Stimulated activated CD8-positive, alpha-beta memory T cell treated with anti-CD3 and anti-CD28 coated beads, Interleukin-4, amount 100 ng/mL, for 24 hours (primary cell): ENCODE measurements at places on chromosomes 4 and X.

DNA sequence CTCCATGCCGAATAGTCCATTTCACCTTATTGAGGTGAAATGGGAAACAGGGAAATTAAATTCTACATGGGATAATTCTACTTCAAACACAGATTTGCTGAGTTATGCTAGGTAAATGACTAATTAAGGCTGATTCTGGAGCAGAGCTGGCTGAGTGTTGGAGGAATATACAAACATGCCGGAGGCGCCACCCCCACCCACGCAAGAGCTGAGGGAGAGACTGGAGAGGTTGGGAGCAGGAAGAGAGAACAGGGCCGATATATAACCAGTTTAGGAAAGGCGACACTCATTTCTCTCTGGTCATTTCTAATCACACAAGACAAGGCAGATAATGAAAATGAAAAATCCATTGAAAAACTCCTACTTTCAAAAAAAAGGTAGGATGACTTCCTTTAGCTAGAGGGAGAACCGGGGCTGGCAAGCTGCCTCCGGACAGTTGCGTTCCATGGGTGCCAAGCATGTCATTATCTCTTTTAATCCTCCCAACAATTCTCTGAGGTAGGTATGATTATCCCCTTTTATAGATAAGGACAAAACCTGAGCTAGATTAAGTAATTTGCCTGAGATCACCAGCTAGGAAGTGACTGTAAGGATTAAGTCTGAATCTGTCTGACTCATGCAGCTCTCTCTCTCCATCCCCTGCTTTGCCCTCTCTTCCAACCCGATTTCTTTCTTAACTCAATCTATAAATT is 27.6 kb upstream of the CFAP299 start:
- DNase-seq: no peak

- no peak for DNase-seq
Observed at GRCh38 chr4:108972613-108973283, 209.9 kb upstream of the ETNPPL start.

GRCh38 chrX:53732797-53733196 is 46.3 kb upstream of the HUWE1 start:
- no peak for DNase-seq

GRCh38 chr4:114323841-114324240 is 274.8 kb upstream of the UGT8 start:
- no peak for DNase-seq

- no peak for DNase-seq
Observed at GRCh38 chrX:20711366-20711765, 444.7 kb upstream of the RPS6KA3 start.

DNA sequence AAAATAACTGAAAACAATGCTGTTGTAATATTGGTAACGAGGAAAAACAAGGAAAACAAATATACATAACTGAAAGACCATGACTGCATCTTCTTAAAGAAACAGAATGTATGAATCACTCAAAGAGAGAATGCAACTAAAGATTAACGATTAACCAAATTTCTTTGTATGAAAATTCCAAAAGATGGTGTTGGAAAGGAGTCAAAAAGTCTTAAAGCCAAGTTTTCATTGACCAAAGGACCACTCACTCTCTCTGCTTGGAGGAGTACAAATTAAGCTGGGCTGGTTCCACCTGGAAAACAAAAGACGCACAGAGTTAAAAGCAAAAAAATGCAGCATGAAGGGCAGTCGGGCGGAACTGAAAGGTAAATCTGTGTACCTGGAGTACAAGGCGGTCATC is 1.8 kb downstream of the DCAF12L1 start:
- no peak for DNase-seq

- no peak for DNase-seq
Observed at GRCh38 chr4:138668309-138668708, 347.3 kb upstream of the NOCT start.

GRCh38 chr4:153024466-153024865 is 88.3 kb downstream of the FHDC1 start:
- no peak for DNase-seq

GRCh38 chr4:165383591-165384073 is 4.8 kb downstream of the CPE start:
- no peak for DNase-seq

DNA sequence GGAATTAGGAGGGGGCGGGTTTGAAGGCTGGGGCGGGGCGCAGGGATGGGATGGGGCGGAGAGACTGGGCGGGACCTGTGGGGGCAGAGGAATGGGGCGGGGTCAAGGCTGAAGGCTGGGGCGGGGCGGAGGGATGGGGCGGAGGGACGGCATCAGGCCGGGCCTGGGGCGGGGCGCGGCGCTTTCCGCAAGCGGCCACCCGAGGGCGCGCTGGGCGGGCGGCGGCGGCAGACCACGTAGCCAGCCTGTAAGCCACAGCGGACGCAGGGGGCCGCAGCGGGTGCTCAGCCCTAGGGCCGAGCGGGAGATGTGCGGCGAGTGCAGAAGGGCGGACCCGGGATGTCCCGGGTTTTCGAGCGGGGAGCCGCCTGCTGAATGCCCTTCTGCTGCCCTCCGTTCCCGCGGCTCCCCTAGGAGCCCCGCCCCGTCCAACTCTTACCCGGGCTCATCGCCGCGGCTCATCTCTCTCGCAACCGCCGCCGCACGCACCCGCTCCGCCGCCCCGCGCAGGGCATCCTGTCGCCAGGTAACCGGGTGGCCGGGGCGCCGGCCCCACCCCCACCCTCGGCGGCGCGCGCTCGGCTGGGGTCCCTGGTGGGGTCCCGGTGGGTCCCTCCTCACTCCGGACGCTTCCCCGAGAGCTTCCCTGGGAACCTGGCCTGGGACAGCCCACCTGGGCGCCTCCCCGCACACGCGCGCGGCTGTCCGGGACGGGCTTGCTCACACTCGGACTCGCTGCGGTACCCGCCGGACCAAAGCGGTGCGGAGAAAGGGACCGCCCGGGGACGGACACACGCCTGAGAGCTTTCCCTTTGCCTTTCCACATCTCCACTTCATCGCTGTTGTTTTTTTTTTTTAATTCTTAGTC is at the start of gene CCDC110:
Gene CCDC110, minus strand, starts transcription at position 499 of the 868 bp plus-strand sequence. Its CDS starts 50 bp downstream, at position 449.
- peak; percentile 80 for DNase-seq

DNA sequence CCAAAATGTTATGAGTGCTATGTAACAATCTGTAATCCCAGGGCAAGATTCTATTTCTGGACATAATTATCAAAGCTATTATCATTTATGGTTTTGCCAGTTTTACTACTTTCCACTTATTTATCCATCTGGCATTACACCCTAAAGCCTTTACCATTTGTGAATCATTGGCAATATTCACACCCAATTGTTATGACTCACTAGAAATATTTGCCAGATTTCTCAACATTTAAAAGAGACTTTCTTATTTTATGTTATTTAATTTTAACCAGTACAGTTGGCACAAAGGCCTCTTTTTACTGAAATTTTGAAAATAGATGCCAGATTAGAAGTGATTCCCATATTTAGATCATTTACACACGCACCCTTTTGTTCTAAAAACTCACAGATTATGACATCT is 242.7 kb upstream of the WDFY3 start:
- DNase-seq: no peak

DNA sequence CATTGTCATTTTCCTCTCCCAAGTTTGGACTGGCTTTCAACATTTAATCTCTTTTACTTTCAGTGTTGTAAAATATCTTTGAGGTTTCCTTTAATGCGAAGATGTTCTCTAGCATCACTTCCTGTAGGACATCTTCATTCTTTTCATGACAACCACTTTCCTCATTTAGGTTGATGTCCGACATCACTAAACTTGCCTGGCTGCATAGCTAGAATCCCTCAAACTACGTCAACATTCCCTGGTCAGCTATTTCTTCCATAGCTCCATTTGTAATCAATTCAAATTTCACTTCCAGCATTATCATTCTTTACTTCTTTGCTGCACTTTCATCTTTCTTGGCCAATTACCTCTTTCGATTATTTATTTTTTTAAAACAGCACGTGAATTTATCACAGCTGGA is 198.6 kb upstream of the EMCN start:
- no peak for DNase-seq

- DNase-seq: no peak
Observed at GRCh38 chrX:10233173-10233572, 76.4 kb downstream of the CLCN4 start.

- DNase-seq: no peak
Observed at GRCh38 chr4:142473960-142474338, 372.2 kb downstream of the INPP4B start.

DNA sequence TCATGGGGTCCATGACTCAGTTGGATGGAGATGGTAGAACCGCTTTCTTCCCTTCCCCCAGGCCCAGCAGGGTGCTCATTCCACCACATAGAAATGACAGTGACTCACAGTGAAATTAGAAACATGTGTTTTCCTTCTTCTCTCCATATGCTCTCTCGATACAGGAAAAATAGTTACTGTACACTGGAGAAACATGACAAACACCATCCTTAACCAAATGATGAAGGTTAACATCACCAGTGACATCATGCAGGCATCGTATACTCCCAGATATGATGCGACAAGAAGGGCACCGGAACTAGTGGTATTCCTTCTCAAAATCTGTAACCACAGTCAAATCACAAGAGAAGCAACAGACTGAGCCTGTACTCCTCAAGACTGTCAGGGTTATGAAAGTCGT is 11.7 kb upstream of the RAB40A start:
- DNase-seq: no peak

GRCh38 chr4:142955501-142955900 is 109.4 kb upstream of the INPP4B start:
- DNase-seq: no peak

- no peak for DNase-seq
Observed at GRCh38 chr4:43357252-43357974, 464.9 kb downstream of the GRXCR1 start.

- DNase-seq: no peak
Observed at GRCh38 chrX:16603822-16604221, 46.1 kb upstream of the S100G start.

- DNase-seq: no peak
Observed at GRCh38 chr4:142585411-142585810, 260.7 kb downstream of the INPP4B start.

DNA sequence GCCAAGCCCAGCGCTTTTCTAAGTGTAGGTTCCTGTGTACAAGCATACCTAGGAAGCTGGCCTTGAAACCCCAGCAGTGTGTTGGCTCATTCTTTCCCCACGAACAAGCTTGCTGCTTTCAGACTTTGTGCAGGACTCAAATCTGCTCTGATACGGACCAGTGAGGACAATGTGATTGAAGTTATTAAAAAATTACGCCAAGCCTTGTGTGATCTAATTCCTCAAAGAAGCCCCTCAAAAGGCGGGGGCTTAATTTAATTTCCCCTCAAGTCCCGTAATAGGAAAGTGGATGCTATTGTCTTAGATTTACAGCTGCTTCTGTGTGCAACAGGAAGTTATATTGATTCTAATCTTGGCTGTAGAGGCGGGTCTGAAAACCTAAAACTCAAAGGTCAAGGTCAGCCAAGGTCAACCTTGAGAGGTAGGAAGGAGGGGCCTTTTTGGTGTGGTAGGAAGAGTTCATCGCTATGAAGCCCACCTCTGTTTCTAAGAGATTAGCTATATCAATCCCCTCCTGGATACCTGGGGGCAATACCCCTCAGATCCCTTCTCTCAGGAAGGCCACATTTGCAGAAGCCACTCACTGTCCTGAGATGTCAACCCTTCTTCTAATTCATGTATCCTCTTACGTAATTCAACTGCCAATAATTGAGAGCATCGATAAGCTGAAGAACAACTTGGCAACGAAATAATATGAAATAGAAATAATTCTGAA is 45.1 kb downstream of the TBC1D9 start:
- no peak for DNase-seq

GRCh38 chrX:48890934-48891401 is 6.6 kb downstream of the TIMM17B start:
- no peak for DNase-seq

DNA sequence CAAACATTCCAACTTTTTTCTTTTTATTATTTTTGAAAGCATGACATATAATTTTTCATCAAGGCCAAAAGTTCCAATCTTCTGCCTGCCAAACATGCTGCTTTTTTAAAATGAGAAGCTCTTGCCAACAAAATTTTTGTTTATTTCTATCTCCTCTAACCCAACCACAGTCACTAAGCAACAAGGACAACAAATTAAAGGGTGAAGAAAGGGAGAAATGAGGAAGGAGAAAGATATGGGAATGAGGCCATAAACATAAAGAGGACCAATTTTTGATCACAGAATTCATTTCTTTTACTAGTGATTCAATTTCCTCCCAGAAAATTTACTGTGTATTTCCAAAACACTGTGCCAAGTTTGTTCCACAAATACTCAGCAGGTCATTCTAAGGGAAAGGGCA is 537.0 kb upstream of the DIAPH2 start:
- DNase-seq: no peak

- no peak for DNase-seq
Observed at GRCh38 chr4:76342191-76342590, 35.7 kb downstream of the STBD1 start.

- no peak for DNase-seq
Observed at GRCh38 chr4:184028561-184029374, 123.7 kb downstream of the STOX2 start.

- DNase-seq: no peak
Observed at GRCh38 chrX:16868920-16869319, 1.2 kb downstream of the RBBP7 start.

- DNase-seq: no peak
Observed at GRCh38 chr4:158817562-158818296, 48.9 kb downstream of the FNIP2 start.

- DNase-seq: no peak
Observed at GRCh38 chr4:56026596-56026995, 77.9 kb downstream of the CEP135 start.

- no peak for DNase-seq
Observed at GRCh38 chr4:183499389-183499788, 5.5 kb upstream of the ING2 start.
